ENCODE measurements at places on chromosomes 5 and 9.

DNA sequence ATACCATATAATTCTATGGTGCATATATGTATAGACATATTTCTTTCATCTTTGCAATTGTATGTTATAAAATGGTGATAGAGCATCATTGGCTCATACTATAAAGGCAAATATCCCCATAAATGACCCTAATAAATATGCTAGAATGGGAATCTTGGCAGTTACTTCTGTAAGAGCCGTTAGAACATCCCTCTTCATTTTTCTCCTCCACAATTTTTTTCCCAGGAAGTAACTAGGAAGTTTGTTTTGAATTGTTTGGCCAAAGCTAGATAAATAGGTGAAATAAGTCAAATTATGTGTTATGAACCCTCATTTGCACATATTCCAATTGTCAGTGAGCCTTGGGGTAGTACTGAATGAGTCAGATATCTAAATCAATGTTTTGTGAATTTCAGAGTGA is 209.9 kb downstream of the ADAMTSL1 start:
- no peak for DNase-seq

DNA sequence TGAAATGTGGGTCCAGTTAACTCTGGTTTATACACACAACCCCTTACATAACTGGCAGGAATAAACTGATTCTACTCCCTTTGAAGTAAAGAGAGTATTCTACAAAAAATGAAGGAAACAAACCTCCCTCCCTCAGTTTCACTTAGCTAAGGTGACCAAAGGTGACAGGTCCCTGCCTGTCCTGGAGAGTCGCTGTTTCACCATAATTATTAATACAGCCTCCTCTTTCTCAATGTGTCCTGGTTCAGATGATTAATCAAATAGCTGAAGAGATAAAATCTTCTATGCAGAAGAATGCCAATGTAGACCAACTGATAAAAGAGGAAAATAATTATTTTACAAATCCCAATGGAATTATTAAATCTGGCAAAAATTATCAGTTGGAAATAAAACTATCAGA is 163.7 kb upstream of the GNA14 start:
- no peak for DNase-seq

GRCh38 chr9:110599468-110599867 is 19.9 kb upstream of the SVEP1 start:
- no peak for DNase-seq

GRCh38 chr5:1004461-1005248 is 3.9 kb upstream of the NKD2 start:
- DNase-seq, result no peak

GRCh38 chr5:176887252-176887849 is 11.8 kb downstream of the HK3 start:
- DNase-seq, result no peak

DNA sequence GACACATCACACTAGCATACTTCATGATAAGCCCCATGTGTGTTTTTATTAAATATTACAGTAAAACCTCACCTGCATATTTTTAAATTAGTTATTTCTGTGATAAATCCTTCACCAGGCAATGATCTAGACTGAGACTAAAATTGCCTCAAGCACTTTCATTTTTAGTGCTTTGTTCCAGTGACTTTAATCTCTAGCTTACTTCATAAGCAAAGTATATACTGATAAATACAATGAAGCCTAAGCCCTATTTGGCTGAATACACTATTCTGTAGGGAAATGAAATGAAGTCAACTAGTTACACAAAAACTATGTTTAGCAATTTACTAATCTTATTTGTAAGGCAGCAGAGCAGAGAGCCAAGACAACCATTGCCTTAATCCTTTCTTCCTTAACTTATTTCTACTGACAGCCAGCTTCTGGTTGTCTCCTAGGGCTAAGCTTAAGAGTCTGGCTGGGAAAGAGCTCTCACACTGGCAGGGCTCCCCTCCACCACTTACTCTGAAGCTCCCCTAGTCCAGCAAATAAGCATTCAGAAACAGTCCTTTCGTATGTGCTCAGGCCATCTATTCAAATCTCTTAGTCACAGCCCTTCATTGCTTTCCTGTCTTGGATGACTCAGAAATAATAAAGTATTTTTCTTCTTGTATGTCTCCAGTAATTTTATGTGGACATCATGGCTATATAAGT is 31.4 kb upstream of the MTAP start:
- DNase-seq, result no peak

- no peak for DNase-seq
Observed at GRCh38 chr5:35319333-35320002, 89.2 kb upstream of the PRLR start.

DNA sequence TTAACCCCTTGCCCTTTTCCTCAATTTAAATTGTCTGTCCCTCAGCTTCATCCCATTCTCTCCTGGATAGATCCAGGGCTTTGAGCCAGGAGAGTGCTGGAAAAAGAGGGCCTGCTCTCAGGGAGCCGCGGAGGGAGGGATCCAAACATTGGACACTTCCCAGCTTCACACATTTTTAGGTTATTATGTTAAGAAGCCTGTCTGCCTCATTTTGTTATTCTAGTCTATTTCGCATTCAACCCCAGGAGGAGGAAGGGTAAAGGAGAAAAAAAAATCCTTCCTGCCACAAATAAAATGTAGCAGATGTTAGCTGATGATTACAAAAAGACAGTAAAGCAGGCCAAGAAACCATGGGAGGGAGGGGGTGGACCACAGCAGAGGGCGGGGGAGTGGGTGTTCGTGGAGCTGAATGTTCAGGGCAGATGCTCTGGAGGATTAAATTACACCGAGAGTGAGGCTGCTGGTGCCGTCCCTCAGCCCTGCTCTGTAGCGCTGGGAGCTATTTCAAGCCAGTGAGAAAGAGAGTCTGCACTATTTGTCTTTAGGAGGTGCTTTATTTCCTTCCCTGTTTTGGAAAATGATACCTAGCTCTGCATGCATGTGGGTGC is 60.6 kb upstream of the ZFR start:
- DNase-seq, result no peak

GRCh38 chr9:75170898-75171360 is 82.6 kb downstream of the OSTF1 start:
- DNase-seq, result no peak

DNA sequence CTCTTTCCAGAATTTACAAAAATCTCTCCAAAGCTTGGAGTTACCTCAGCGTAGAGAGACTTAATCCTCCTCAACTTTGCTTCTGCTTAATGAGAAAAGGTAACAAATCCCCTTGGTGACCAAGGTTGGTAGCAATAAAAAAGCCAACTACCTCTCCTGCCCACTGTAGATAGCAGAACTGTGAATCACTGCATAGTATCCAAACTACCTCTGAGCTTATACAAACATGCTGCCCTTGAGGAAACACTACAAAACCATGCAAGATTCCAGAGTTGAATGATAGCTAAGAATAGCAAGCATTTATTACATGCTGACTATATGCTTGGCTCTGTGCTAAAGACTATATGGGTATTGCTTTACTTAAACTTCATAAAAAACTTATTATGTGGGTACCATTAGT is 2.8 kb upstream of the ADAMTS12 start:
- DNase-seq, result no peak

DNA sequence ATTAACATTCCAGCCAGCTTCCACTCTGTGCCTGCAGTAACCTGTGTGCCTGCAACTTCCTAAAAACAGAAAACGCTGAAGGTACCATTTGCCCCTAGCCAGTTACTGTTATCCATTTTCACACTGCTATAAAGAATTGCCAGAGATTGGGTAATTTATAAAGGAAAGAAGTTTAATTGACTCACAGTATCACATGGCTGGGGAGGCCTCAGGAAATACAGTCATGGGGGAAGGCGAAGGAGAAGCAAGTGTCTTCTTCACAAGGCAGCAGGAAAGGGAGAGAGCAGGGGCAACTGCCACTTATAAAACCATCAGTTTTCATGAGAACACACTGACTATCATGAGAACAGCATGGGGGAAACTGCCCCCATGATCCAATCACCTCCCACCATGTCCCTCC is 31.2 kb downstream of the PTCD2 start:
- no peak for DNase-seq

DNA sequence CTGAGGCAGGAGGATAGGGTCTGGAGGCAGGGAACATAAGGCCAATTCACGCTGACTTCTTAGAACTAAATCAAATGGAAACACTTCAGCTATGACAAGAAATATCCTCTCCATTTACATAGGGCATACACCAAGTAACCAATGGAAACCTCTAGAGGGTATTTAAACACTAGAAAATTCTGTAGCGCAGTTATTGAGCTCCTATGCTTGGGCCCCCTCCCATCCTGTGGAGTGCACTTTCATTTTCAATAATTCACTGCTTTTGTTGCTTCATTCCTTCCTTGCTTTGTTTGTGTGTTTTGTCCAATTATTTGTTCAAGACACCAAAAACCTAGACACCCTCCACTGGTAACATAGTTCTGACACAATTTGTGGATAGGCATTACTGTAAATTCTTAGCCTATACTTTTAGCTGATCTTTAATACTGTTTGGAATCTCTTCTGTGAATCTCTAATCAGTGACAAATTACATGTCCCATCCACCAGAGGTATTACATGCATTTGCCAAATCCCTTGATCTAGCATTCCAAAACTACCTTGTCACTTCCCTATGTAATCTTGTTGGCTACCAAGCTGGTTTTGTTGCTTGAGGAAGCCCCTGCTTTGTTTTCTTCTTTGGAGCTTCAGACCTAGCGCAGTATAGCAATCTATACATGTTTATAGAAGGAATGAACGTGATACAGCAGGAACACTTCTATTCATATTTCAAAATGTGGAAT is 61.6 kb downstream of the ST8SIA4 start:
- DNase-seq, result no peak

DNA sequence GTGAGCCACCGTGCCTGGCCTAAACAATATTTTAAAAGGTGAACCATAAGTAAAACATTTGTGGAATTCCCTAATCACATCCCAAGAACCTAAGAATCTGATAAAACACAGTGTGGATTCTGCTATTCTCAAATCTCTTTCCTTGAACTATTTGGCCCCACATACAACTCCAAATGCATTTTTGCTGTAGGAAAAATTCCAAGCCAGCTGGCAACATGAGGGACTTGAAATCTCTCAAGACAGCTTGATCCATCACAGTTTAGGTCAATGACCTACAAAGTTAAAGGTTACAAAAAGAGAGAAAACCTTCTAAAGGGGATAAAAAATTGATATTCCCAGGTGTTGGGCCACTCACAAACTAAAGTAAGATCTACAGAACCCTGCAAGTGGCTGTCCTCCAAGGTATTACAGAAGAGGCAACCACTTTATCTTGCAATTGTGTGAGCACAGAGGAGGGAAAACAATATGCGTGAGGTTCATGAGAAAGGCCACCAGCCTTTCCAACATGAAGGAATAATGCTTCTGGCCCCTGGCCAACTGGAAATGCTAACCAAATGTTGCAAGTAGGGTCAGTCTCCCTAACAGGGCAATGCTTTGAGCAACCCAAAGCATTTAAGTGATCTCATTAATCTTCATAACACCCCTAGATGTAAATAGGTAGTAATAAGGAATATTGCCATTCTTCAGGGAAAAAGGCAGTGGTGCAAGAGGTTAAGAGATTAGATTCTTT is 221.4 kb downstream of the SEMA5A start:
- no peak for DNase-seq

- no peak for DNase-seq
Observed at GRCh38 chr5:73640861-73641320, 14.9 kb downstream of the ARHGEF28 start.

- no peak for DNase-seq
Observed at GRCh38 chr5:14445576-14446290, 135.9 kb upstream of the OTULINL start.

GRCh38 chr9:8282535-8282934 is 483.0 kb upstream of the DMAC1 start:
- no peak for DNase-seq

GRCh38 chr5:147481376-147481775 is 28.5 kb downstream of the DPYSL3 start:
- no peak for DNase-seq

DNA sequence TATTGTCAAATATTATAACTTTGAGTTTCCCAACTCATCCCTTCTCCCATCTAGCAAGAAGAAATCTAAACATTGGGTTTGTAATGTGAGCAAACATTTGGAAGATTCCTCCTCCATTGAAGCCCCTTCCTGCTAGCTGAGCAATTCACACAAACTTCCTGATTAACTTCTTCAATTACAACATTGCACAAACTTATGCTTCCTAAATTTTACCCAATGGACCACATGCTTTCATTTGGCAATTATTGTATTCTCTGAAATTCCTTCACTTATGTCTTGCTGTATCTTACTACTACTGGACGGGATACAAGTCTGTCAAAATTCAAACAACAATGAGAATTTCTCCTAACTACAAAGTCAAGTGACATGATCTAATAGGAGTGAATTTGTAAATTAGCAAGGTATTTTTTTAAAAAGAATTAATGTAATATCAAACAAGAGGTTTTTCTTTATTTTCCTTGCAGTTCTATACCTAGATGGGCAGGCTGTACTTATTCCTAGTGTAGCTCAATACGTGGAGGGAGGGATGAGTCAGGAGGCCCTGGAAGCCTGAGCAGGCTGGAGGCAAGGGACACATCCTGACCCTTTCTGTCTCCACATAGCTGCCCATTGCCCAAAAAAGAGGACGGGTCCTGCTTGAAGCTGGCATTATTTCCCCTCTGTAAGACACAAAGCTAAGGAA is 11.8 kb upstream of the IFNW1 start:
- no peak for DNase-seq

- DNase-seq, result no peak
Observed at GRCh38 chr5:33166948-33167347, 273.8 kb upstream of the TARS1 start.

DNA sequence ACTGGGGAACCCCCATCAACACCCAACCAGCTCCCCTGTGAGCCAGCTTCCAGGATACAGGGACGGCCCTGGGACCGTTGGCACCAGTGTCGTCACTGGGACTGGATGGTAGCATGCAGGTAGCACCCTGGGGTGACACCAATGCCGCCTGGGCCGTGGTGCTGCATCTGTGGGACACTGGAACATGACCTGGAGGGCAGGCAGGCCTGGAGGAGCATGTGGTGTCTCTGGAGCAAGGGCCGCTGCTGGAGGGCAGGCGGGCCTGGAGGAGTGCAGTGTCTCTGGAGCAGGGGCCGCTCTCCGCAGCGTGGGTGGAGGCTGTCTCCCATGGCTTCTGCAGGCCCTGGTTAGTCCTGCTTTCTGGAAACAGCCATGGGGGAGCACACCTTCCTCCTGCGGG is 13.1 kb downstream of the LPCAT1 start:
- DNase-seq, result no peak

- DNase-seq, result no peak
Observed at GRCh38 chr5:7755958-7756357, 95.0 kb downstream of the CFAP90 start.

DNA sequence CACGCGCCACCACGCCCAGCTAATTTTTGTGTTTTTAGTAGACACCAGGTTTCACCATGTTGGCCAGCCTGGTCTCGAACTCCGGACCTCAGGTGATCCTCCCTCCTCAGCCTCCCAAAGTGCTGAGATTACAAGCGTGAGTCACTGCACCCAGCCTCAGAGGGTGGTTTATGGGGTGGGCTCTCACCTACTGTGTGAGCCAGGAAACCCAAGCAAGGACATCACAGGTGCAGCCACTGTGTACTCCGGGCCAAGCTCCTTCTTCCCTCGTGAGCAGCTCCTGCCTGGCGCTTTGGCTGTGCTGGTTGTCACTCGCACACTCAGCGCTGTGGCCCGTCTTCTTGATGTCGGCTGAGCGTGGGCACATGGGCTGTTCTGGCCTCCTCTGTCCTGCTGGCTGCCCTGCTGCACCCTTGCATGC is 70.1 kb downstream of the WNK2 start:
- no peak for DNase-seq

GRCh38 chr5:126471875-126472537 is 48.8 kb downstream of the GRAMD2B start:
- no peak for DNase-seq

GRCh38 chr5:128335339-128335738 is 202.7 kb downstream of the FBN2 start:
- DNase-seq, result no peak

GRCh38 chr9:68669218-68669617 is 35.8 kb upstream of the PIP5K1B start:
- DNase-seq, result no peak

All from cerebellar nuclear complex (tissue), 1 donor.